ENCODE measurements at places on chromosomes 6 and 20.

- no peak for DNase-seq
These were observed 88.7 kb downstream of the ARHGAP18 start for GRCh38 chr6:129621252-129621651.

DNA sequence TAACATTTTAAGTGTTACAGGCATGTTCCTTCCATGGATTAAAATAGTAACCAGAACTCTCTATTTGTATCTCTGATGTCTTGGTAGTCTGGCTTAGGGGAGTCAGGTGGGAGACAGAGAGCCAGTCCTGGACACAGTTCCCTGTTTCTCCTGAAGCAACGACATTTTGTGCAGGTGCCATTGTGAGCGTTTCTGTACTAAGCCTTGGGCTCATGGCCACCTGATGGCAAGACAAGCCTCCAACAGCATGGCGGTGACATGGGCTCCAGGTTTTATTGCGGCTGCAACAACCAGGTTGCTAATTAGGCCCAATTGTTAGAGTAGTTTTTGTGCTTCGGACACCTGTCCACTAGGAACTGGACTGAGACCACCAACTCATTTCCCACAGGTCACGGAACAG lies 105.3 kb downstream of the PRDM13 start:
- no peak for DNase-seq

DNA sequence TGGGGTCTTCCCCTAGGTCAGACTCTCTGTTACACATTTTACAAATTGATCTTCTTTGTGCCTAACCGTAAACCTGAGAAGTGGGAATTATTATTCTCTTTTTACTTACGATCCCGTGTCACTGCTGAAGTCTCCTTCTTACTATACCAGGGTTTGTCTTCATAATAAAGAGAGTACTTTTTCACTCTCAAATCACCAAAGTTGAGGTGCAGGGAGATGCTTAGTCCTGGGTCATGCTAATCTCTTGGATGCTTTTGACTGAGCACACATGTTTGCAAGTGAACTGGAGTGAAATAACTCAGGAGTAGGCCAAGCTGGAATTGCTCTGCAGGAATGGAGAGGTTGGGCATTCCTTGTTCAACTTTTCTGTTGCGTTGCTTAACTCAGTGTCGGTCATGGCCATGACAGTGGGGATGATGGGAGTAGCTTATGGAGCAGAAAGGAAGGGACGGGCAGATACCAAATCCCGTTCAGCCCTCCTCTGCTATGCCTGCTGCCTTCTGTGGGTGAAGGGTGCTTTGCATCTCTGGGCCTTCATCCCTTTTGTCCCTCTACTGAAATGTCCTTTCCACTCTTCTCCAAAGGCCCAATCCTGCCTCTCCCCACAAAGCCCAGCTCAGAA lies 15.2 kb upstream of the TAGAP start:
- DNase-seq, result no peak

DNA sequence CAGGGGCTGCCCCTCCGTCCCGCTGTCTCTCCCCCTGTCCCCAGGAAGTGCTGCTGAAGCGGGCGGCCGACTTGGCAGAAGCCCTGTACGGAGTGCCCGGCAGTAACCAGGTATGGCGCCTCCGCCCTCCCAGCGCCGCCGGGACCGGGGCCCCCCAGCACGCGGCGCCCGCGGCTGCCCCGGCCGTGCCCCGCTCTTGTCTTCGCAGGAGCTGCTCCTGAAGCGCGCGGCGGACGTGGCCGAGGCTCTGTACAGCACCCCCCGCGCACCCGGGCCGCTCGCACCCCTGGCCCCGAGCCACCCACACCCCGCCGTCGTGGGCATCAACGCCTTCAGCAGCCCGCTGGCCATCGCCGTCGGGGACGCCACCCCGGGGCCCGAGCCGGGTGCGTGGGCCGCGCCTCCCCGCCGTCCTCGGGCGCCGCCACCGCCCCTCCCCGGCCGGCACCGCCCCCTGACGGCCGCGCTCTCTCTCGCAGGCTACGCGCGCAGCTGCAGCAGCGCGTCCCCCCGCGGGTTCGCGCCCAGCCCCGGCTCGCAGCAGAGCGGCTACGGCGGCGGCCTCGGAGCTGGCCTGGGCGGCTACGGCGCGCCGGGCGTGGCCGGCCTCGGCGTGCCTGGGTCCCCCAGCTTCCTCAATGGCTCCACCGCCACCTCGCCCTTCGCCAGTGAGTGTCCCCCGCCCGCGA lies 48.4 kb downstream of the CPXM1 start:
- no peak for DNase-seq

- DNase-seq, result no peak
These were observed 3.8 kb upstream of the E2F1 start for GRCh38 chr20:33689973-33690372.

GRCh38 chr6:159043947-159044346 lies 844 bp downstream of the TAGAP start:
- DNase-seq, result no peak

- DNase-seq, result no peak
These were observed 24.4 kb upstream of the ARID1B start for GRCh38 chr6:156752666-156753301.

GRCh38 chr20:44407402-44408184 lies 52.1 kb downstream of the HNF4A start:
- DNase-seq, result no peak

DNA sequence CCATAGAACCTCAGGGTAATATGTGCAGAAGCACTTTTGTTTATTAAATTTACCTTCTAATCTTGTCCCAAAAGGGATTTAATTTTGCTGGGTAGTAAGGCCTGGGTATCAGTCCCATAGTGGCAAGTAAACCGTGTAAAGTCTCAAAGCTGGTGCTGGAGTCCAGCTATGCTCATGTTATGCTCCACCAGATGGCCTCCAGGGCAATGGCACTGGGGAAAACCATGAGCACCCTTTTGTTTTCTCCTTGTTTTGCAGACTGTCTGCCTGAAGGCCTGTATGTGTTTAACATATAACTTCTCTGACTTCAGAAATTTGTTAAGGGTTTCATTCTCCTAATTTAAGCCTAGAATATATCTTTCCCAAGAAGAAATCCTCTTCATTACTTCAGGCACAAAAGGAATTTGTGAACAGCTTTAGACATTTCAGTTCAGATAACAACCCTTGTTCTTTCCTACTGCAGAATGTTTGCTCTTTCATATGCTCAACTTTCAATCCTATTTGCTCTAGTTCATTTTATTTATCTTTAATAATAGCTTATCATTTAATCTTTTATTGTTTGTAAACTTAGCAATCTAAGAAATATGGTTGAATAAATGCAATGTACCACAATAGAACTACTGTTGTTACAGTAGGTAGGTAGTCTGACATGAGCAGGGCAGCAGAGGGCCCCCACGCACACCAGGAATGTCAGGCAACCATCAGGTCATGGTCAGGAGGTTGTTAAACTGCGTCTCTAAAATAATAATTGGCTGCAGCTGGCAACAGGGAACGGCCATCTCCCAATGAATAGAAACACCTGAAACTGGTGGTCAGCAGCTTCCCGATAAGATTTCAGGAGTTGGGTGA lies 162.8 kb downstream of the TENT5A start:
- no peak for DNase-seq

DNA sequence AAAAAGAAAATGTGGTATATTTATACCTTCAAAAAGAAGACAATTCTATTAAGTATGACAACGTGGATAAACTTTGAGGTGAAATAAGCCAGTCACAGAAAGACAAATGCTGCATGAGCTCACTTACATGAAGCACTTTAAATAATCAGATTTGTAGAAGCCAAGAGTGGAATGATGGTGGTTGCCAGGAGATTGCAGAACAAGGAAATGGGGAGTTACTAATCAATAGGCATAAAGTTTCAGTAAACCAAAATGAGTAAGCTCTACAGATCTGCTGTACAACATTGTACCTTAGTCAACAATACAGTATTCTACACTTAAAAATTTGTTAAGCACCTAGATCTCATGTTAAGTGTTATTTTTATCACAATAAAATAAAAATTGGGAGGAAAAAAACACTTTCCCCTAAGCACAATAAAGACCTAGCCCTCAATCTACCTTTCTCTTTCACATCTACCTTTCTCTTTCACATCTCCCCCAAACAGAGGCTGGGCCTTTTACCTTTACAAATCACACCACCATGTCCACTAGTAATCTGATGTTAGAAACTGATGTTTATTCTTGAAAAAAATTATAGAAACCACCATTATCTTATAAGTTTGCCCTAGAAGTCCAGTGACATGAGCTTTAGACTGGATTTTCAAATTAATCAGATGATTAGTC lies 73.9 kb downstream of the PKIB start:
- no peak for DNase-seq

DNA sequence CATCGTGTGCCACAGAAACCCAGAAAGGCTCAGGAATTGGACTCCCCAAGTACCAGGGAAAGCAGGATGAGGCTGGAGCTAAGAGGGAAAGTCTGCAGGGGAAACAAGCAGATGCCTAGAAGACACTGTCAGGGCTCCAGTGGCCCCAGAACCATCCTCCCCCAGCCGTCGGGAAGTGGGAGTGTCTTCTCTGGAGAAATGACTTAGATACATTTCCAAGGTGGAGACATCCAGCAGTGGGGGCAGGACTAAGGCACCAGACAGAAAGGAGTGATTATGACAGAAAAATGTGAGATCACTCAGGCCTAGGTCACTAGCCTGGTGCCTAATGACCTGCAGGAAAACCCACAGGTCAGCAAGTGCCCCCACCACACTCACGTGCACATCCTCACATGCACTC lies 36.0 kb upstream of the VSX1 start:
- no peak for DNase-seq

DNA sequence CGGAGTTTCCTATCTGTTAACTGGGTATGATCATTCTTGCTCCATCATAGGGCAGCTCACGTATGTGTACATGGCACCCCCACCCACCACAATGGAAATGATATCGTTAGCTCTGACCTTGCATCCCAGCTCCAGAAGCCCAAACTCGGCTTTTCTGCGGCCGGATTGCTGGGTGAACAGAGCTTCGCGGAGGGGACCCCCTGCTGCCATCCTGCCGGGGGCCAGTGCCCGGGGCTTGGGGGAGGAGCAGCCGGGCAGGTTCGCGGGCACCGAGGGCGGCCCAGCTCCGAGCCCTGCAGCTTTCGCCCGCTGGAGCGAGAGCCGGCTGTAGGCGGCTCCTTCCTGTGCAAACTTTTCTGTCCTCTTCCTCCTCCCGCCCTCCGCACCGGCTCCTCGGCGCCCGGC lies 24.9 kb upstream of the FUCA2 start:
- DNase-seq, result no peak

DNA sequence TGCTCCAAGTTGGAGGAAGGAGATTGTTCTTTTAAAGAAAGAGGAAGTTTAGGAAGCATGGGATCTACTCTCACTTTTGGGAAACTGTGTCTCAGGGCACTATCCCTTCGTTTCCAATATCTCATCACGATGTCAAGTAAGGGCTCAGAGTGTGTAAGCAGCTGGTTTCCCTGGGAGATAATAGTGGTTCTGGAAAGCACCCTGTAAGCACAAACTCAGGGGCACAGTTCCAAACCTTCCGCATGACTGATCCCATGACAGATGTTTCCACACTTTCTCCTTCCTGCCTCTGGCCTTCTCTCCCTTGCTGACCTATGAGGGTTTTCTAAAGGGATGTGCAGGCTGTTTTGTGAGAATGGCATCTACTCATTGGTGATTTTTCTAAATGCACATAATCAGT lies 33.9 kb downstream of the ADTRP start:
- DNase-seq, result no peak

DNA sequence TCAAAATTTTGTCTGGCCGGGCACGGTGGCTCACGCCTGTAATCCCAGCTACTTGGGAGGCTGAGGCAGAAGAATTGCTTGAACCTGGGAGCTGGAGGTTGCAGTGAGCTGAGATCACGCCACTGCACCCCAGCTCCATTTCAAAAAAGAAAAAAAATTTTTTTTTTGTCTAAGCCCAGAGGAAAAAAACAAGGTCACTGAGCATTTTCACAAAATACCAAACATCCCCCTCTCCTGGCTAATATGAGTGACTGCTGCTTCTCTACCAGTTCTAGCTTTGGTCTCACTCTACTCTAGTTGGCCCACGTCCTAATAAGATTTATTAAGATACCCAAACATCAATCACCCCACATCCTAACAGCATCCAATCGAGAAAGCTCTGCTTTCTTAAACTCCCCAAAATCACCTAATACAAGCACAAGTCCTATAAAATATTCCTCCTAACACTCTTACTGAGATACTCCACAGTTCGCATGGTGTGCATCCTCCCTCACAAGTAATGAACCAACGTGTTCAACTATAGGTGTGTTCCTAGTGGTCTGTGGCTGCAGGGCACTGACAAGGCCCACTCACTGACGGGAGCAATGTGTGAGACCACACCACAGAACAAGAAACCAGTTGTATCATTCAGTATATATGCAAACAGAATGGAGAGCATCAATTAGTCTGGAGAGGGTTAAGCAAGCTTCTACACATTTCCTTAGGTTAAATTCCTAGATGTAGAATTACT lies 64.2 kb downstream of the FKBP5 start:
- DNase-seq, result no peak

DNA sequence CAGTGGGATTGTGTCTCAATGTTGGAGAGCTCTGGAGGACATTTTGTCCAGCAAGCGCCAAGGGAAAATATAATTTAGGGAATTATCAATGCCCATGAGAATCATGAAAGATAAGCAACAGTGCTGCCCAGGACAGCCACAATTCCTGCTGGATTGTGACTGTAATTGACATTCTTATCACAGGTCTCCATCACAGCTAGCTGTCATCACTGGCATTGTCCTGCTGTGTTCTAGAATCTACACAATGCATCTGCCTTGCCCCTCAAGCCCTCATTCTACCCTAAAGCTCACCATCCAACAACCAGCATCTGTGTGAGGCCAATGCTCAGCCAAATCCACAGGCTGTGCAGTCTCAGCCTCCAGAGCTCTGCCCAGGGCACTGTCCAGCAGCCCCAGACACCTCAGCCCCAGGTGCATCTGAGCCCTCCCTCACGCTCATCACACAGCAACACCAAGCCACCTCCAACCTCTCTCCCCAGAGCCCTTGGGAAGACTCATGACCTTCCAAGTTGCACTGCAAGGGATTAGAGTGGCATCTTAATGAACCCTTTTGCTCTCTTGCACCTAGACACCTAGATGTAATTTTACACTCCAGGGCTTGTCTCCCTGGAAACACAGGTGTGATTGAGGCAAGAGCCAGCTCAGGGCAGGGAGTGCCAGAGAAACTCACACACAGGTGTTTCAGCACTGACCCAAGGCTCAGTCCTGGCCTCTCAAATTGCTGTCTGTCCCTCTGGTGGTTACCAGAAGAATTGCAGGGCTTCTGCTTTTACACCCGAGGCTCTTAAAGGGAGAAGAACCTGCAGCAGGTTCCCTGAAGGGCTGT lies 85.2 kb upstream of the PHACTR3 start:
- no peak for DNase-seq

GRCh38 chr6:148166339-148166968 lies 176.2 kb upstream of the SASH1 start:
- DNase-seq, result peak; percentile 40

DNA sequence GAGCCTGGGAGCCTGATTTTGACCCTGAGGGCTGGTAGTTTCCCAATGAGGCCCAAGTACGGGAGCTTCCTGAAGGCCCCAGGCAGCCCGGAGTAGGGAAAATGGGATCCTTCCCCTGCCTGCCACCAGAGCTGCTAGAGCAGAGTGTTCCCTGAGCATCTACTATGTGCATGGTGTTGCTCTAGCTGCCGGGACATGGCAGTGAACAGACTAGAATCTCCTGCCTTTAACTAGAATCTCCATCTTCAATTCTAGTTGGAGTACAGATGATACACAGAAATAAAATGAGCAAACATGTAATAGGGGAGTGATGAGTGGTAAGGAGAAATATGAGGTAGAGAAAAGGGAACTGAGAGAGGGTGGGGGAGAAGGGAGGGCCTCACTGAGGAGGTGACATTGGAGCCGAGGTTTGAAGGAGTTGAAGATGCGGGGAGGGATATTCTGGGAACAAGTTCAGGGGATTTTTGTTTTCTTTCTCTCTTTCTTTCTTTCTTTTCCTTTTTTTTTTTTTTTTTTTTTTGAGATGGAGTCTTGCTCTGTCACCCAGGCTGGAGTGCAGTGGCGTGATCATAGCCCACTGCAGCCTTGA lies 18.5 kb downstream of the VSTM2L start:
- no peak for DNase-seq
